ENCODE measurements at places on chromosomes 11 and 22.
A peak's percentile ranks its signal among the peaks of the same experiment; 100 is the strongest.

DNA sequence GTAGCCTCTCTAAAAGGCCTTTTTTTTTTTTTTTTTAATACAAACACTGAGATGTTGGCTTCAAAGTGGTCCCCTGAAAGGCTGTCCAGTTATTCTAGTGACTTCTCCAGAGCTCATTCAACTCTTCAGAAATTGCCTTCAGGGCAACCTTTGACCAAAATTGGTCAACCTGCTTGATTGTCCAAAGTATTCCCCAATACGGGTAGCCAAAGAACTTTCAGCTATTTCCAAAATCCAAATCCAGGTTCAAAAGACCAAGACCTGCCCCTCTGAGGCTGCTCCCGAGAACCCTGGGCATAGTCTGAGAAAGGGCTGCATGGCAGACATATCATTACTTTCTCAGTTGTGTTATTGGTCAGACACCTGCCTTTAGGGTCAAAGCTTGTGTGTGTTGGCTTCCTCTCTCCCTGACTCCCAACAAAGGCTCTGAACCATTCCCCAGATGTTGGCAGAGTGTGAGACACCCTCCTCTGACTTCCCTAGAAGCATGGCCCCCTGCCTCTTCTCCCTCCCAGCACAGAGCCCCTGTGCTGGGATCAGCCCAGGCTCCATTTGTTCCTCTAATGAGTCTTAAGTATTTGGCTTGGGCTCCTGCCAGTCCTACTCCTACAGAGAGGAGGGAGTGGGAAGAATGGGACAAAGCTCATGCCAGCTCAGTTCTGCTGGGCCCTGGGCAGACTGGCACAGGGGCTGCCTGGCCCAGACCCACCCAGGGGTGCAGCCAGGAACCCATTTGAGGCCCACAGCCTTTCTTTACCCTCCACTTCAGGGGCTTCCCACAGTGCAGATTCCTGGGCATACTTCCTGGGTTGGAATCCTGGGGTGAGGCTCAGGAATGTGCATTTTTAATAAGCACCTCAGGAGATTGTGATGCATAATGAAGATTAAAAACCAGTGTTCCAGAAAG, 30.3 kb downstream of the TNKS1BP1 start:
- DNase-seq, result peak; percentile 42

DNA sequence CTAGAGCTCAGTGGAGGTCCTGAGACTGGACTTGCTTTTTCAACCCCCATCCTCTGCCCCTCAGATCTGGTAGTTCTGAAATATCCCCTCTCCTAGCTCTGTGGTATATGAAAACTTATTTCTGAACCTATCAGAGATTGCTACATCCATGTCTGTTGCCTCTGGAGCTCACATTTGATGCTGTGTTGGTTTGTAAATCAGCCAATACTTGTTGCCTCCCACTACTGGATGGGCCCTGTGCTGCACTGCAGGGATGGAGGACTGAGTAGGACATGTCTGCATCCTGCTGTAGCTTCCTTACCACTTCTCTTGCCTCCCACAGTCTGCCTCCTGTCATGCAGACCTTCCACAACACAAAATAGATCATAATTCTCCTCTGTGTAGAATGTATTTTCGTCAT, 5.2 kb downstream of the OLFML1 start:
- peak; percentile 63 for DNase-seq

GRCh38 chr11:66539870-66540213, 6.0 kb downstream of the ZDHHC24 start:
- no peak for DNase-seq

GRCh38 chr11:117961896-117962295, 24.3 kb upstream of the IL10RA start:
- no peak for DNase-seq

- no peak for DNase-seq
Measured at GRCh38 chr11:69495441-69496201, 14.2 kb downstream of the LINC01488 start.
